ENCODE measurements at places on chromosomes 6 and 20.

DNA sequence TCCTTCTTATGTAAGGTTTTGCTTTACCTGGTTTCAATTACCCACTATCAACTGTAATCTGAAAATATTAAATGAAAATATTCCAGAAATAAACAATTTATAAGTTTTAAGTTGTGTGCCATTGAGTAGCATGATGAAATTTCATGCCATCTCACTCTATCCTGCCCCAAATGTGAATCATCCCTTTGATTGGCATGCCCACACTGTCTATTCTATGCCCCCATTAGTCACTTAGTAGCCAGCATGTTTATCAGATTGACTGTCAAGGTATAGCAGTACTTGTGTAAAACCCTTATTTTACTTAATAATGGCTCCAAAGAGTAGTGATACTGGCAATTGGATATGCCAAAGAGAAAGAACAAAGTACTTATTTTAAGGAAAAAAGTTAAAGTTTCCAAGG, 403.8 kb downstream of the ADGRB3 start:
- DNase-seq = no peak

DNA sequence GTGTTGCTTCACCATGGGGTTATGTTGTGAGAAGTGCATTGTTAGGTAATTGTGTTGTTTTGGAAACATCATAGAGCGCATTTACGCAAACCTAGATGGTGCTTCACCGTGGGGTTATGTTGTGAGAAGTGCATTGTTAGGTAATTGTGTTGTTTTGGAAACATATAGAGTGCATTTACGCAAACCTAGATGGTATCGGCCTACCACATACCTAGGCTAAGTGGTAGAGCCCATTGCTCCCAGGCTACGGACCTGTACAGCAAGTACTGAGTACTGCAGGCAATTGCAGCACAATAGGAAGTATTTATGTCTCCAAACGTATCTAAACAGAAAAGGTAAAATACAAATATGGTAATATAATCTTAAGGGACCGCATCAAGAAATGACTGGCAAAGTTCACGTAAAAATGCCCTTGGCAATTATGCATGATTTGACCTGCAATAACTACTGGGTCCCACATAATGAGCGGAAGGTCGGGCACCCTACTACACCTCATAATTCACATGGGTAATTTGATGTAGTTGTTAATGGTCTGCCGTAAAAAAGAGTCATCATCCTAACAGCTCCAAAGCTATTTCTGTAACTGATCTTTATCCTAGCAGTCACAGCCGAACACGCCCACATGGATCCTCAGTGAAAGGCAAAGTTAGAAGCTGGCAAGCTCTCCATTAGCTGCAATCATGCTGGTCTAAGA, 76.0 kb downstream of the RSPH3 start:
- DNase-seq = no peak

- DNase-seq = no peak
These were observed 96.7 kb downstream of the TOX2 start for GRCh38 chr20:44011251-44011940.

DNA sequence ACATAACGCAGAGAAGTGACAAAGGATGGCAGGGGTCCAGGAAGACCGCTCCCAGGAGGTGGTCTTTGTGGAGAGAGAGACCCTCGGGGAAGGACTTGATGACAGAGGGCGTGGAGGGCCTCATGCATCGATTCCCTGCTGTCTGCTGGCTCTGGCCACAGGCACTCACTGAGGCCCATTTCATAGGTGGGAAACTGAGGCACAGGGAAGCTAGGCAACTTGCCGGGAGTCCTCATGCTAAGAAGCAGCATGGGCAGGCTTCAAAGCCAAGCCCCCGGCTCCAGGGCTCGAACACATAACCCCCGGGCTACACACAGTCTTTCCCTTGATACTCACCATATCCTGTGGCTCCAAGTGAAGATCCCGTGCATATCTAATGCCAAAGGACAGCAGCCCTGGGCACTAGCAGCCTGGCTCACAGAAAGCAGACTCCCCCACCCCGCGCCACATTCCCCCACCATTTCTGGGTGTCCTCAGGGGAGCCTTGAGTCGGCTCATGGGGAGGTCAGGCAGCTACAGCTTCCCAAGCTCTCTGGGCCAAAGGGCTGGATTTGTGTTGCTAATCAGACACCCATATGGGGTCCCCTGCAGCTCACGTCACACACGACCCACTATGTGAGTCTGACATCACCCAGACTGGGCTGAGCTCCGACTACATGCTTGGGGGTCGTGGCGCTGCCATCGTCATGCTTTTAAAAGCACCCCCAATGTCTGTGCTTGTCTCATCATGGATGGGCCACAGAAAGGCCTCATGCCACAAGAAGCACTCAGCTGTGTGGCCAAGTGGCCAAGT, 130.9 kb upstream of the PMEPA1 start:
- DNase-seq = no peak

- DNase-seq = no peak
These were observed 507.7 kb downstream of the PREX1 start for GRCh38 chr20:48319943-48320584.
